CD4-positive, alpha-beta T cell treated with Interleukin-1 beta for 1 hour (primary cell): ENCODE measurements at places on chromosomes 5 and 9.

- no peak for DNase-seq
Measured at GRCh38 chr9:73743826-73744225, 592.2 kb downstream of the ANXA1 start.

GRCh38 chr9:87201351-87201751 lies 254.0 kb upstream of the GAS1 start:
- DNase-seq, result no peak

GRCh38 chr9:74940600-74940999 lies 12.1 kb downstream of the C9orf40 start:
- DNase-seq, result no peak

- DNase-seq, result no peak
Measured at GRCh38 chr5:77310494-77311213, 100.2 kb downstream of the PDE8B start.

GRCh38 chr9:10366171-10366779 lies 246.5 kb downstream of the PTPRD start:
- DNase-seq, result no peak
